ENCODE measurements at places on chromosomes 3 and 15. TPM values are rescaled to one million over a fixed set of nuclear protein-coding genes. Genes with fewer than 3 reads are reported as not detected.

GRCh38 chr3:184568924-184569829, 7.6 kb downstream of the EPHB3 start:
- no peak for DNase-seq

GRCh38 chr3:138593488-138594149, 441 bp downstream of the CEP70 start:
- no peak for DNase-seq

GRCh38 chr15:97425596-97425995, 534.9 kb upstream of the ARRDC4 start:
- DNase-seq, result no peak

DNA sequence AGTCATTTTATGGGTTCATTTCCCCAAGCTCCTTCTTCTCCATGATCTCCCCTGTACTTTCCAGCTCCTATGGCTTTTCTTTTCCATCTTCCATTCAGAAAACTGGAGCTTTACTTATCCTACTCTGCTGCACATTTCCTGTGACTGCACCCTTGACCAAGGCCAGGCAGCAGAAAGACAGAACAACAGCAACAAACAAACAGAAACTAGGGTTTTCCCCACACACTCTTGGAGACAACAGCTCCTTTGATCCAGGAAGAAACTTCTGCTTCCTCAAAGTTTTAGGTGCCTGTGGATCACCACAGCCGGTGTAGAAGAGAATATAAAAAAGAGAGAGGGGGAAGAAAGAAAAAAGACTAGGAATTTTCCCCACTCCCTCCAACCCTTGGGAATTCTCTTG, 342.3 kb upstream of the CFAP20DC start:
- DNase-seq, result no peak

DNASE1L3 gene
- not detected for polyA plus RNA-seq

- no peak for DNase-seq
Observed at GRCh38 chr3:190614226-190615059, 100.6 kb downstream of the IL1RAP start.

DNA sequence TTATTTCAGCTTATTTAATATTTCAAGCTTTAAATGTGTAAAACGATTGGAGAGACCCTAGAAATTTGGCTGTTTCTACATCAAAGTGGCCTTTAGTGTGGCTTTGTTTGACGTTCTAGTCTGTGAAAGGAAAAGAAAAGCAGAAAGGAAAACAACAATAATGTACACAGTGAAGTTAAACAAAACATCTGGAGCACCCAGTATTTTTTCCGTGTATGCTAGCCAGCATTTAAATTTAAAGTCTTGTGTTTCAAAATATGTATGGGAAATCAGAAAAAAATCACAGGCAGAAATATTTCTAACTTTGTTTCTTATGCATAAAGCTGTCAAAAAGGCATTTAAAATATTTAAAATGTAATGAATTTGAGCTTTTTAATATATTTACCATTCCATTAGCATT, 218.1 kb downstream of the NAALADL2 start:
- no peak for DNase-seq
